ENCODE measurements at places on chromosomes 16 and 17. TPM values are rescaled to one million over a fixed set of nuclear protein-coding genes. Genes with fewer than 3 reads are reported as not detected.

GRCh38 chr16:9141813-9142212 is 50.4 kb downstream of the HAPSTR1 start:
- no peak for DNase-seq

DNA sequence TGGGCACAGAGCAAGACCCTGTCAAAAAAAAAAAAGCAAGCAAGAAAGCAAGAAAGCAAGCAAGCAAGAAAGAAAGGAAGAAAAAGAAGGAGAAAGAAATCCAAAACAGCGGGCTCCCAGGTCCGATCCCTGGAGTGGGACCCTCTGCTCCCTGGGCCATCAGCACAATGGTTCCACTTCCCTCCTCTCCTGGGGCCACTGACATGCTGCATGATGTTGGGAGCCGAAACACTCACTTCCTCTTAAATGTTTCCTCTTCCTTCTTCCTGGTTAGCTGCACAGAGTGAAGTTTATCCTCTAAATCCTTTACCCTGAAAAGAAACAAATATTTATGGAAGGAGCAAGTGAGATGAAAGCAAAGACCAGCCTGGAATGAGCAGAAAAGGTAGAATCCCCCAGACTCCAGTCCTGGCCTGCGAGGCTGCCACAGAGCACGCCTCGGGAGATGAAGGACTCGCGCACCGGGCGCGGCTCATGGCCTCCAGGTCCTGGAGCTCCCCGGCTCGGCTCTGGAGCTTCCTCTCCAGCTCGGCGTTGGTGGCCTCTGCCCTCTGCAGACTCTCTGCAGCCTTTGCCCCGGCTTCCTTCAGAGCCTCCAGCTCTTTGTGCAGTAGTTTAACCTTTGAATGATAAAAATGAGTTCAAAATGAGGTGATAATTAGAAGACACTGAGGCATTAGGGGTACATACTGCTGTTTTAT is 19.0 kb downstream of the CCDC57 start:
- no peak for DNase-seq

The SLC52A1 gene
- not detected for total RNA-seq

DNA sequence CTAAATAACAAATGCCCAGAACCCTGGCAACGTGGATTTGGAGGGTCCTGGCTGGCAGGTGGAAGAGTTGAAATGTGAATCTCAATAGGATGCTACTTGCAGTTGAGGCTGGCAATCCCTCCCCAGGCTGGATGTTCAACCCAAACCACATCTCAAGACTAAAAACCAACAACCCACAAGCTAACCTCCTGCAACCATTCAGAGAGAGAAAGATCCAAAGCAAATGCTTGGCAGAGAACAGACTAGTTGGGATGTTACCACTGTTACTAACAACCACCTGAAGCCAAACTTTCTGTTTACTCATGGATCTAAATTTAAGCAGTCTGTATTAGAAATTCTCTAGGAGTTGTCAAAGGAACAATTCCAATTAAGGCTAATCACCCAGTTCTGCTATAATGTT is 27.9 kb downstream of the SMG6 start:
- DNase-seq: peak; percentile 65

DNA sequence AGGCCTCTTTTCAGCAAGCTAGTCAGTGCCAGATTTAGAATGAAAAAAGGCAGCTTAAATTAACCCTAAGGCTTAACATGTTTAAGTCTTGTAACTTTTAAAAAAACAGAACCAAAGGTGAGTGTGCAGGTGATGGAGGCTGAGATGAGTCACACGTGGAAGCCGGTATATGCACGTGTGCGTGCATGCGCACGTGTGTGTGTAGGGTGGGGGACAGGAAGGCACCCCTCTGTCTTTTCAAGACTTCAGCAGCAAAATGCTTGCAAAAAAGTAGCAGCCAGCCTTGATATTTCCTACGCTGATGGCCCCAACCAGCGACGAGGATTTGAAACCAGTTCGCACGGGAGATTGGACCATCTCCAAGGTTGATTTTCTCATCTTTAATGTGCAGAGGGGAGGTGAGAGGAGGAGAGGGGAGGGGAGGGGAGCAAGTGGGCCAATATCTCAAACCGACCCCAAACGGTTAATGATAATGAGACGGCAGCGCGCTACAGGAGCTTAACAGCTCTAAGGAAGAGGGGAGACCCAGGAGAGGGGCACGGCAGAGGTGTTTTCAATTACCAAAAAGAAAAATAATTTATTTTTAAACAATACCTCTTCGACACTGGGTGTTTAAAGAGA is 154.7 kb downstream of the ZNF423 start:
- no peak for DNase-seq

The RNF151 gene
- not detected for total RNA-seq

- DNase-seq: peak; percentile 54
Observed at GRCh38 chr17:8476741-8477140, 41.1 kb downstream of the NDEL1 start.

GRCh38 chr16:57216968-57217367 is 28.1 kb upstream of the ARL2BP start:
- DNase-seq: no peak

DNA sequence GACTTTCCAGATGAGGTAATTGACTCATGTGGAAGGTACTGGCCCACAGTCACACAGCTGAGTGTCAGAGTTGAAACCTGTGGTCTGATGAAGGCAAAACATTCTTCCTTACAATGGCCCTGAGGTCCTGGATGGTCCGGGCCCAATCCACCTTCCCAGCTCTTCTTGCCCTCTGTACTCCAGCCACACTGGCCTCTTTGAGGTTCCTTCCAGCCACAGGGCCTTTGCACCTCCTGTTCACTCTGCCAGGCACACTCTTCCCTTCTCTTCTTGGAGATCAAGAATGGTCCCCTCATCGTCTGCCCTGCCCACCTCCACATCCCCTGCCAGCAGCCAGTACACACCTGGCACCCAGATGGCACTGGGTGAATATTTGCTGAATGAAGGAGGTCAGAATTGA is 6.5 kb upstream of the PEMT start:
- no peak for DNase-seq

- DNase-seq: peak; percentile 51
Observed at GRCh38 chr17:65743308-65743655, 181.8 kb upstream of the AXIN2 start.

The NRN1L gene
- total RNA-seq: 1.9 TPM

The SLC35G6 gene
- not detected for total RNA-seq

DNA sequence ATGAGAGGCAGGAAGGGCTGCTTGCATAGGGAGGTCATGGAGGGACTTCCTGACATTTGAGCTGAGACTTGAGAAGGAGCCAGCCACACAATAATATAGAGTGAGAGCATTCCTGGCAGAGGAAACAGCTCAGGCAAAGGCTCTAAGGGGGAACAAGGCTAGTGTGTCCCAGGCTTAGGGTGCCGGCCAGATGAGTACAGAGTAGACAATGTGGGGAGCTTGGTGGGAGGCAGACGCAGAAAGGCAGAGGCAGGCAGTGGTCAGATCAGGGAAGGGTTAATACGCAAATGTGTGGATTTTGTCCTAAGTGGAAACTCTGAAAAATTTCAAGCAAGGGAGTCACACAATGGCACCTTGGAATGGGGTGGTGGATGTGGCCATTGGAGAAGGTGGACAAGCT is 31.3 kb downstream of the CD300LB start:
- no peak for DNase-seq

- DNase-seq: peak; percentile 10
Observed at GRCh38 chr16:22372882-22373661, 1.3 kb downstream of the CDR2 start.
